Stimulated activated CD4-positive, alpha-beta T cell treated with anti-CD3 and anti-CD28 coated beads, TNF-alpha, amount 100 ng/mL, for 24 hours (primary cell): ENCODE measurements at places on chromosomes 2 and 18.

DNA sequence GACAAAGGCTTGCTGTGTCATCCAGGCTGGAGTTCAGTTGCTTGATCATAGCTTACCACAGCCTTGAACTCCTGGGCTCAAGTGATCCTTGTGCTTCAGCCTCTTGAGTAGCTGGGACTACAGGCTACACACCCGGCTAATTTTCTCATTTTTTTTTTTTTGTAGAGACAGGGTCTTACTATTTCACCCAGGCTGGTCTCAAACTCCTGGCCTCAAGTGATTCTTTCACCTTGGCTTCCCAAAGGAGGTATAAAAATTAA is 178.0 kb downstream of the MTCL1 start:
- DNase-seq = no peak

DNA sequence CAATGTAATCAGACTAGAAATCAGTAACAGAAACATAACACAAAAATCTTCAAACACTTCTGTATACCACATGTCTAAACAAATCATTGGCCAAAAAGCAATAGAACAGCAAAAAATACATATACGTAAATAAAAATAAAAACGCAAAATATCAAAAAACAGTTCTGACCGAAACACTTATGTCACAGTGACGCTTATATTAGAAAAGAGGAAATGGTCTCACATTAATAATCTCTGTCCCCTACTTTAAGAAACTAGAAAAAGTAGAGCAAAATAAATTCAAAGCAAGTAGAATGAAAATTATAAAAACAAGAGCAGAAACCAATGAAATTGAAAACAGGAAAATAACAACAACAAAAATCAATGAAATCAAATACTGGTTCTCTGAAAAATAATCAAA is 41.9 kb downstream of the TMEM131 start:
- DNase-seq = no peak

GRCh38 chr2:3368261-3368722 is 9.3 kb downstream of the EIPR1 start:
- no peak for DNase-seq

- DNase-seq = no peak
Observed at GRCh38 chr2:221270806-221271205, 301.3 kb downstream of the EPHA4 start.

DNA sequence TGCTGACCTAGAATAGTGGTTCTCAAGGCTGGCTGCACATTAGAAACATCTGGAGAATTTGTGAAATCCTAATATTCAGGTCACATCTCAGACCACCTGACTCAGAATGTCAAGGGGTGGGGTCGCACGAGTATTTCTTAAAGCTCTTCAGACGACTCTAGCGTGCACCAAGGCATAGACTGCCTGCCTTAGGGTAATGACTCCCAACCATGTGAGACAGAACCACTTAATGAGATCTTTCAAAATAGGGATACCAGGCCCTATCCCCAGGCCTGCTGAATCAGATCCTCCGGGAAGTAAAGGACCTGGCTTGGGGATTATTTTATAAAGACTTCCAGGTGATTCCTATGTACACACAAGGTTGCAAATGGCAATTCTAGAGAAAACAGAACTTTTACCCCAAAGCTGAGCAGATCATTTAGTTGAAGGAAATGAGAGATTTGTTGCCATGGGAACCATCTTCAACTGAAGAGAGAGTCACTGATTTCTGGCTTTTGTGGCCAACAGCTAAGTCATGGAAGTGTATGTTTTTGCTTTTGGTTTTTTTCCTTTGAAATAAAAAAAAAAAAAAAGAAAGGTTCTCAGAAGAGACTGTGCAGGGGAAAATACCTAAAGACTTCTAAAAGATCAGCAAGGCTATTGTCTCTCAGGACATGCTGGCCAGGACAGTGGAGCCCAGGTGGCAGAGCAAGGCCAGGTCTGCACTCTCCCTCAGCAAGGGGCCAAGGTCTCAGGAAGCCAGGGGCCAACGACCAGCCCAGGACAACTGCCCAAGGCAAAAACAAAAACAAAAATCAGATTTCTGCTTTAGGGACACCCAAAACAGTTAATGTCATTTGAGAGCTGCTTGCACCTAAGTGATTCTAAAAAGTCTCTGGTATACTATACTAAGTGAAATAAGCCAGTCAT is 15.3 kb upstream of the LOXHD1 start:
- no peak for DNase-seq

DNA sequence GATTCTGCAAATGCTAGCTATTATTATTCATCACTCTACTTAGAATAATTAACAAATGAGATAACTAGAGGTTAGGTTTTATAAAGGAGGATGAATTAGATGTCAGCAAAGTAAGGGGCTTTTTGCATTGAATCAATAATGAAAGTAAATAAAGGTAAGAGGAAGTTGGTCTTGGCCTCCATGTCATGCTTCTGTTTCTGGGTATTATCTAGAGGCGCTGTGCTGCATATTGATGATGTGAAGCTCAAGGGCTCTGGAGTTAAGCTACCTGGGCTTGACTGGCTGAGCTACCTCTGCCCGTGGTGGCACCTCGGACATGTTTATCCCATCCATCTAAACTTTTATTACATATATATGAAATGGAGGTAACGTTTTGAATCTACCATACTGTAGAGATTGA is 350.9 kb downstream of the PARD3B start:
- DNase-seq = no peak

DNA sequence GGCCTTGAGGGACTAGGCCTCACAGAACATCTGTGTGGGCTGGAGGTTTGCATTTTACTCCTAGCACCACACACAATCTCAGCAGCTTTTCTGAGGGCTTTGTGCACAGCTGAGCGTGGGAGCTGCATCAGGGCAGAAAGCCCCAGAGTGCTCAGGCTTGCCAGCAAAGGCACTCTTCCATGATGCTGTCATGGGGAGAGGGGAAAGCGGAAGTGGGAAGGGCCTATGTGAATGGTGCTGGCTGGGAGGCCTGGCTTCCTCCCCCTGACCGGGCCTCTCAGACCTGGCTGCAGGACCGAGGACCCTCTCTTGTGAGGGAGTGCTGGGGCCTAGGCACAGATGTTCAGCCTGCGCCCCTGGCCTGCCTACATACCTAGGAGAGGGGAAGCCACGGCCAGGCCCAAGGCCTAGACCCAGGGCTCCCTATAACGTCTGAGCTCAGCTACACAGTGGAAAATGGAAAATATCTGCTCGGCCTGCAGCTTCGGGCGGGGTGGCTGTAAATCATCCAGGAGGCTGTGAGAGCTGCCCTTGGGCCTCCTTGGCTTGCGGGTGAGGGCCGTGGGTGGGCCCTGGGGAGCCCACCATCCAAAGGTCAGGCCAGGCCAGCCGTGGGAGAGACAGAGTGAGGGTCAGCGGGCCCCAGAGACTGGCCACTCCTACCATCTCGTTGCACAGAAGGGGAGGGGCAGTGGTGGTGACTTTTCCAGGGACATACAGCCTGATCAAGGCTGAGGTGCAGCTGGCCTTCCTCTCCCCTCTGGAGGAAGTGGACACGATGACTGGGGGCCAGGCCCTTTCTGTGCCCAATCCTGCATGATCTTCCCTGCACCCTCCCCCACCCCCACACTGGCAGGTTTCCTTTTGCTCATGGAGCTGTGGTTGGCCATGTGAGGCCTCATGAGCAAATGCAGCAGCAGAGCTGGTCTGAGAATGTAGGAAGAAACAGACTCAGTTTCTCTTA is 22.8 kb downstream of the GLI2 start:
- DNase-seq = no peak

DNA sequence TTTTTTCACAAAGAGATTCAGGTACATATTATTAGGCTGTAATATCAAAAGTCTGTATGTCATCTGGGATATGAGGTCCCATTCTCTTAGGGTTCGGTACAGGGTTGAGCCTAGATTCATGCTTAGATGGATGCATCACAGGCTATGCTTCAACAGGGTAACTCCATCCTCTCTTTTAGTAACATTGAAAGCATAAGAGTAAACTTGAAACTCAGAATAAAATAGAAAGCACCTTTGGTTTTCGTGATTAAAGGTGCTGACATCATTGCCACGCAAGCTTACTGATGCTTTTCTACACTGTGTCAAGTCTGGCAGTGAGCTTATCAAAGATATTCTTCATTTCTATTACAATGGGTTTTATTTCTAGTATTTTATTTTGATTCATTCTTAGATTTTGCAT is 419.1 kb upstream of the DSEL start:
- DNase-seq = no peak

- peak; percentile 90 for DNase-seq
Observed at GRCh38 chr2:200525882-200526651, at the start of gene SGO2. TSS of gene SGO2 (plus strand) at chr2:200526207. CDS start at chr2:200532976, 6,769 bp downstream.

GRCh38 chr2:46983065-46983801 is 67.6 kb upstream of the MCFD2 start:
- no peak for DNase-seq

GRCh38 chr2:127449414-127449813 is 31.2 kb downstream of the PROC start:
- no peak for DNase-seq

- no peak for DNase-seq
Observed at GRCh38 chr2:165198181-165198580, 5.7 kb downstream of the SCN3A start.

GRCh38 chr18:62435435-62436031 is 87.3 kb upstream of the ZCCHC2 start:
- no peak for DNase-seq

- no peak for DNase-seq
Observed at GRCh38 chr2:106176446-106177099, 17.5 kb downstream of the UXS1 start.

GRCh38 chr2:105822186-105822585 is 77.5 kb downstream of the NCK2 start:
- no peak for DNase-seq

DNA sequence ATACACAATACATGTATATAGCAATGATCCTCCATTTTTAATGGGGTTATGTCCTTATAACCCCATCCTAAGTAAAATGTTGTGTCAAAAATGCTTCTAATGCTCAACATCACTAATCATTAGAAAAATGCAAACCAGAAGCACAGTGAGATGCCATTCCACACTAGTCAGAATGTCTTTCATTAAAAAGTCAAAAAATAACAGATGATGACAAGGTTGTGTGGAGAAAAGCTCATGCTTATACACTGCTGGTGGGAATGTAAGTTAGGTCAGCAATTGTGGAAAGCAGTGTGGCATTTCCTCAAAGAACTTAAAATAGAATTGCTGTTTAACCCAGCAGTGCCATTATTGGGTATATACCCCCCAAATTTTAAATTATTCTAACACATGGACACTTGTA is 654.9 kb upstream of the CNTNAP5 start:
- no peak for DNase-seq

DNA sequence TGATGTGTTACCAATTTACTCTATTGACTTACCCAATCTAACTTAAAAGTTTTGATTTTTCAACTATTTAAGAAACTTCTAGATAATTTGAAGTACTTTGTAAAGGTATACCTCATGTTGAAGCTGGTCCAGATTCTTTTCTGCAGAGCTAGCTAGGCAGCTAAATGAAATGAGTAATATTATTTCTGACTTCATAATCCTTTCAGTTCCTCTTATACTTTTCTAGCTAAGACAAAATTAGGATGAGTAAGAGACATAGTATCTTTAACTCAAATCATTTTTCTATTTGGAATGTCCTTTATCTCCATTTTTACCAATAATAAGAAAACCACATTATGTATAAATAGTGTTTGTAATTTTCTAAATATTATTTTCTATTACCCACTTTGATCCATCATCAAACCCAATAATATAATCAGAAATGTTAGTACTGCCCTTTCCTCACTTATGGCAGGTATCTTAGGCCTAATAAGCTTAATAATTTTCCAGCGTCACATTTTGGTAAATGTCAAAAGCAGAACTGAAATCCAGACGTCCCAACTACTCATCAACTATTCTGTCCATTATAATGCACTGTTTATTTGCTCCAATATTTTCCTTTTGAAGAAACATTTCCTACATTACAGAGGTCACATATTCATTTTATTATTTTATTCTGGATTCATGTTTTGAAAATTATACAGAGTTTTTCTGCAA is 456.6 kb downstream of the THSD7B start:
- DNase-seq = no peak

- no peak for DNase-seq
Observed at GRCh38 chr2:17401096-17401495, 117.1 kb downstream of the RAD51AP2 start.

DNA sequence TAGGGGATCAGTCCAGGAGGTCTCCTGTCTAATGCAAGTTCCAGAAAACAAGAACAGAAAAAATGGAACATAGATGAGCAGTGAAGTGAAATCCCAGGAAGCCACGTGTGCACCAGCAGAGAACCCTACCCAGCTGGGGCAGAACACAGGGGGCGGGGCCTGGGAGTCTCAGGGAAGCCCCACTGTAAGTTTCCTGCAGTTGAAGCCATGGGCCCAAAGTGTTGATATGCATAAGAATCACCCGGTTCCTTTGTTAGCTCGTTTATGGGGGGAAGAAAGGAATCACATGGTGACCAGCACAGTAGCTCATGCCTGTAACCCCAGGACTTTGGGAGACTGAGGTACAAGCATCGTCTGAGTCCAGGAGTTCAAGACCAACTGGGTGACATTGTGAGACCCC is 131.3 kb downstream of the INO80D start:
- no peak for DNase-seq

DNA sequence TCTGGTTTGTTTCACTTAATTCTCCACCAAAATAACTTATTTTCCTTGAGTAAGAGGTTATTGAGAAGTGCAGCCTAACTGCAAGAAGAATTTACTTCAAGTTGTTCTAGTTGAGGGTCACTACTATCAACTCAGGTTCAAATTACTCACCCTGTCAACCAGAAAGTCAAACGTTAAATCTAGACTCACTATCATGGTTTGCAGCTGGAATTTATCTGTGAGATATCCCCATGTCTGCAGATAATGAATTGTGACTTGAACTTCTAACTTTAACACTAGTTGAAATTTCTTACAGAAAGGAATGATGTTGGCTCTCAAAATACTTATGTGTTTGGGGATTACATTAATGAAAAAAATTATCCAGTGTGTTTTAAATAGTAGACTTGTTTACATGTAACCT is 1145.7 kb upstream of the NXPH2 start:
- DNase-seq = no peak

DNA sequence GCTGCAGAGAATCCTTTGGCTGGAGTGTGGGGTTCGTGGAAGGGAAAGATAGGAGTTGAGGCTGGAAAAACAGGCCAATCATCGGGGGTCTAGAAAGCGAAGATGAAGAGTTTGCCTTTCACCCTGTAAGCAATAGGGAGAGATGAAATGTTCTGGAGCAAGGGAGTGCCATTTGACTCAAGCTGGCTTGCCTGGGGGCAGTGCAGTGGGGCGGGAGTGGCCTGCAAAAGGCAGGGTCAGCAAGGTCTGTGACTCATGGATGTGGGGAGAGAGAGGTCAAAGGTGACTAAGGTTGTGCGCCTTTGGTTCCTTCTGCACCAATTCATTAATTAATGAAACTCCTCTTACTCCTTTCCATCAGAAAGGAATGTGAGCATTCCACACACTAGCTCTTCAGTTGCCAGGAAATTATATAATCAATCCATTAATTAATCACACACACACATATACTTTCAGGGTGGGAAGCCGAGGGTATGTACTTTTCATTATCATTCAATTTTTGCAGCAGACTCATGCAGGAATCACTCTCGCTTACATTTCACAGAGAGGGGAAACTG is 227.6 kb downstream of the MYCN start:
- no peak for DNase-seq

DNA sequence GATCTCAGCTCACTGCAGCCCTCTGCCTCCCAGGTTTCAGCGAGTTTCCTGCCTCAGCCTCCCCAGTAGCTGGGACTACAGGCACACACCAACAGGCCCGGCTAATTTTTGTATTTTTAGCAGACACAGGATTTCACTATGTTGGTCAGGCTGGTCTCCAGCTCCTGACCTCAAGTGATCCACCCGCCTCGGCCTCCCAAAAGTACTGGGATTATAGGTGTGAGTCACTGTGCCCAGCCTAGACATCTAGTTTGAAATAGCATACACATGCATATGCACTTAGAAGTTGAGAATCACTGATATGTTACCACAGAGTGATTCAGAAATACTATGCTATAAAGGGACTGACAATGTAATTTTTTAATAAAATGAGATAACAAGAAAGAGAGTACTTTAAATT is 69.8 kb upstream of the CDKL4 start:
- no peak for DNase-seq
